ENCODE measurements at places on chromosomes 5 and 9.

DNA sequence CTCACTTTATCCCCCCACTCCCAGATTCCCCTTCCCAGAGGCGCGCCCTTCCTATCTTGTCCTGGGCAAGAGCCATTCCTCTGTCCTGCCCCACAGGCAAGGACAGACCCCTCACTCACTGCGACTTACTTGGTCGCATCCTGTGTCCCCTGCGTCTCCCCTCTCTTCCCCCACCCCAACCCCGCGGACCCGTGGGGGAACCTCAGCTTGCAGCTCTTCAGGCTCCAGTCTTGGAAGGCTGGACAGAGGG, 542 bp downstream of the GGTA1 start:
- DNase-seq: no peak

DNA sequence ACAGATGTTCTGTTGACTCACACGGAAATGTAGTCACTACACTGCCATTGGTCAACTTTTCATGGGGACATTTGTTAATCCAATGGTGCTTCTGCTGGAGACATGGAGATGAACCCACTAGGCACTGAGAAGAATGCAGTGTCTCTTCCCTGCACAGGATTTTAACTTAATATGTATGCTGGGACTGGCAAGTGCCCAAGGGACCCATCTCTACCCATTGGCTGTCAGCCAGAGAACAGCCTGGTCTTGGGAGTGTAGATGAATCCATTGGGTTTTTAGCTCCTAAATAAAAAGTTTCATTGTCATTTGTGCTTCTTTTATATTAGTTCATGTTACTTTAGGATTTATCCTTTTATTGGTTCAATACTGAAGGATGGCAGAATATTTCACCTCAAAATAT, 195.8 kb upstream of the CDH6 start:
- no peak for DNase-seq

GRCh38 chr5:95177456-95177855, 107.4 kb downstream of the MCTP1 start:
- DNase-seq: no peak

DNA sequence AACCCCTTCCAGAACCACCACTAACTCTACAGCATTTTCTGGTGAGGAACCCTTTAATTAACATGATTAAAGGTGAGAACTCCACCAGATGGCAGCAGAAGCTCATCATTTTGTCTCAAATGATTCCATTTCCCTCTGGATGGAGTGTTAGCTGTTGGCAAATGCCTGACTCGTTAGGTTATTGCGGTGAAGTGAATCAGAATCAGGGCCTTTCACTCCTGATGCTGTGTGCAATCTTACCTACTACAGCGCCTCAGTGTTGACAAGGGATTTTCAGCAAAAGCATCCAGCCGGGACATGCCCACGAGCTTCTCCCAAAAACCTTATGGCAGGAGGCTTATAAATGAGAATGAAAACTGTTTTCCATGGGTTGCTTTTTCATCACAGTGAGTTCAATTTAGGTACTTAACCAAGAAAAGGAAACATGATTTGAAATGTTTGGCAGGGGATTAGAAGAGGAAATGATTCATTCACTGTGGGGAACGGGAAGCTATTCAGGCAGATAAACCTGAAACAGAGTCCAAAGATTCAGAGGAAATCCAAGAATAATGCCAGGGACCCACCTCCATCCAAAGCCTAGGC, 48.0 kb upstream of the CAST start:
- DNase-seq: peak; percentile 36

GRCh38 chr5:131272724-131273123, 8.9 kb downstream of the CDC42SE2 start:
- no peak for DNase-seq

DNA sequence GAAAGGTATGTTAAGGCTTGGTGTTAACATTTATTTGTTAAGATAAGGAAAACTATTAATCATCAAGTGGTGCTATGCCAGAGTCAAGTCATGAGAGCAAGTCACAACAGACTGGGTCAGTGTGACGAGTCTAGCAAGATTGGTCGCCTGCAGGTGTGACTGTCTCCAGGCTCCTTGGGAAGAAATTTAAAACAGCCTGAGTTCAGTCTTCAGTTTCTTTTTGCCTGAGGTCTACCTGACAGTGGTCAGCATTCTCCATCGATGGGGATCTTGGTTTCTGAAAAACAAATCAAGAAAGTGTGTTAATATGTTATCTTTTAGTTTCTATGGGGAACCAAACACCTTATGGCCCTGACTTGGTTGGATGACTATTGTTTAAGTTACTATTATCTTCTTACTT, 56.3 kb downstream of the CETN3 start:
- no peak for DNase-seq

GRCh38 chr5:147037515-147038205, 159.1 kb upstream of the PPP2R2B start:
- no peak for DNase-seq

GRCh38 chr9:99513441-99514112, 291.5 kb downstream of the SEC61B start:
- DNase-seq: no peak

DNA sequence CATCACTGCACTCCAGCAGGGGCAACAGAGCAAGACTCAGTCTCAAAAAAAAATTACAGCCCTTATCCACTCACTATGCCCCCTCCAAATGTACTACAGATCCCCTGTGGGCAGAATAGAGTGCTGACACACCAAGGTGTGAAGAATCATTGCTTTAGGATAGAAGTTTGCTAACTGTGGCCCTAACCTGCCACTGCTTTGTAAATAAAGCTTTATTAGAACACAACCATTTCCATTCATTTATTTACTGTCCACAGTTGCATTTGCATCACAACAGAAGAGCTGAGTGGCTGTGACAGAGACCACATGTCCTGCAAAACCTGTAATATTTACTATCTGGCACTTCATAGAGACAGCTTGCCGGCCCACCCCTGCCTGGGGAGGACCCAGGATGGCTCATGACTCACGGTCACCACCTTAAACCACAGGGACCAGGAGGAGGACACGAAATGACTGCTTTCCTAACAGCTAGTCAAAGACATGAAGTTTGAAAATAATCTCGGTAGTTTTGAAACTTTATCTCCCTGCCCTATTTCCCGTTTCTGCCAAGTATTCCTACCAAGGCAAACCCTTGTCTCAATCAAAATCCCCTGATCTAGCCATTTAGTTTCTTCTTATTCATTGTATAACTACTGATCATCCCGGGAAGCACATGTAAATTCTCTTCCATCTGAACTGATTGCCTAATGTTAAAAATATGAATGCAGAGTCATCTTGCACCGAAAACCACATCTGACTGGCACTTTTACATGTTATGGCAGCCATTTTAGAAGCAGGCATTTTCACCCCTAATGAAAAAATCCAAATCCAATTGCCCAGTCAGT, 206.1 kb downstream of the SLIT3 start:
- DNase-seq: no peak

GRCh38 chr5:176714067-176714466, 66.8 kb downstream of the TSPAN17 start:
- DNase-seq: no peak

DNA sequence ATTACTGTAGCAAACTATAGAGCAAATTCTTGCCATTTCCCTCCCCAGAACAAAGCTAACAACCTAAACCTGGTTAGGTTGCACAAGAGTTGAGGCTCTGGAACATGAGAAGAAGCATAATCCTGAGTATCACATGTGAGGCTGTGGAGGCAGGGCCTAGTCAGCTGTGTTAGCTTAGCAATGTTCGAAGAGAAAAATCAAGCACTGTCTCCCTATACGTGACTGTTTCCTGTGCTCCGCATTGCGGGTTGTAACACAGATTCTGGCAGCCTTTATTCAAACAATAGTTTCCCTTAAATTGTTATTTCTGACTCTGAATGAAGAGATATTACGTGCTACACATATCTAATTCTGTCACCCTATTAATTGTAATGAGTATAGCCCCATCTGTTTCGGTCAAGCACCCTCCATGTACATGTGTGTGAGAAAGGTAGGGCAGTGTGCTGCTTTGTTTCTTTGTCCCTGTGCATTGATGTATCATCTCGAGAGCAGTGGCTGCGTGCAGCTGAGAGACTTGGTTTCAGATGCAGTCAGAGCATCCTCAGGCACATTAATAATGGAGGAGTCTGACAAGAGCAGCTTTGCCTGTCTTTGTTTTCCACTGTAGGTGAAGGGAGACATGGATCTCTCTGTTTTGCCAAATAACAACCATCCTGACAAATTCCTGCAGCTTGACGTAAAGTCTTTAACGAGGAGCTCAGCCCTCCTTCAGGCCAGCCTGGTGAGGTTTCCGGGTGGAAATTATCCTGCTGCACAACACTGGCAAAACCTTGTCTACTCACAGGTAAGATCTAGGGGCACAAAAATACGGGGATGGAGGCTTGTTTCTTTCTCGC, at the start of gene MINAR2:
TSS of gene MINAR2 (plus strand) at position 523 of the 836 bp plus-strand sequence. CDS start at position 620, 97 bp downstream.
- no peak for DNase-seq

- peak; percentile 58 for DNase-seq
These were observed 24.6 kb downstream of the CDHR2 start for GRCh38 chr5:176573564-176574296.

DNA sequence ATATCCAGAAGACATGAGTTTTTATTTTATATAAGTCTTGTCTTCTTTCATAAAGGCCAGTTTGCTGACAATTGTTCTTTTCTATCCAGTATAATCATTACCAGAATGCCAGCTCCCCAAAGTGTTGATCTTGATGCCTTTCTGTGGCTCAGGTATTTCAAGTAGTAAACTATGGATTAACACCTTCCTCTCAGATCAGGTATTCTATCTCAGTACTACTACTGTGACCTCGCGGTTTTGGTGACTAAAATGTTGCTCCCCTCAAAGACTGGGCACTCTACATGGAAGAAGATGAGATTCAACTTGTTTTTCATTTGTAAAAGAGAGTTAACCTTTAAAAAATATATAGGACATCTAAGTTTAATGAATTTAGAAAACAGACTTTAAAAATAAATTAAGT, 58.1 kb downstream of the GNG10 start:
- DNase-seq: no peak

- no peak for DNase-seq
These were observed 551.6 kb downstream of the PRDM9 start for GRCh38 chr5:24059006-24059405.

GRCh38 chr9:108274971-108275370, 580.8 kb downstream of the ACTL7B start:
- no peak for DNase-seq

DNA sequence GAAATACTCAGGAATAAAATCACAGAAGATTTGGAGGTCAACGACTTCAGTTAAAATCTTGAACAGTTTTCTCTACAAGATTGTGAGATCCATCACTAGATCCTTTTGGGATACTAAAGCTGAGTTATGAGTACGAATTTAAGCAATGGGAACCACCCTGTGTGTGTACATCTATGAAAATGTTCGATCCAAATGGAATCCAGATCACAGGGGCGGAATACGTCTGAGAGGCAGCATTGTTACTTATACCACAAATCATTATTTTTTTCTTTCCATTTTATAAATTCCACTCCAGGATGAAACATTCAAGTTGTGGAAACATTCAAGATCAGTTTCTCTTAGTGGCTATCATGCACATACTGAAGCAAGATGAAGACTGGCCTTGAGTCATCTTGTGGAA, 239.3 kb upstream of the PAPPA start:
- no peak for DNase-seq

- DNase-seq: no peak
These were observed 112.7 kb upstream of the IQGAP2 start for GRCh38 chr5:76290321-76290757.

- no peak for DNase-seq
These were observed 16.7 kb downstream of the NDUFAF2 start for GRCh38 chr5:60961685-60962084.

DNA sequence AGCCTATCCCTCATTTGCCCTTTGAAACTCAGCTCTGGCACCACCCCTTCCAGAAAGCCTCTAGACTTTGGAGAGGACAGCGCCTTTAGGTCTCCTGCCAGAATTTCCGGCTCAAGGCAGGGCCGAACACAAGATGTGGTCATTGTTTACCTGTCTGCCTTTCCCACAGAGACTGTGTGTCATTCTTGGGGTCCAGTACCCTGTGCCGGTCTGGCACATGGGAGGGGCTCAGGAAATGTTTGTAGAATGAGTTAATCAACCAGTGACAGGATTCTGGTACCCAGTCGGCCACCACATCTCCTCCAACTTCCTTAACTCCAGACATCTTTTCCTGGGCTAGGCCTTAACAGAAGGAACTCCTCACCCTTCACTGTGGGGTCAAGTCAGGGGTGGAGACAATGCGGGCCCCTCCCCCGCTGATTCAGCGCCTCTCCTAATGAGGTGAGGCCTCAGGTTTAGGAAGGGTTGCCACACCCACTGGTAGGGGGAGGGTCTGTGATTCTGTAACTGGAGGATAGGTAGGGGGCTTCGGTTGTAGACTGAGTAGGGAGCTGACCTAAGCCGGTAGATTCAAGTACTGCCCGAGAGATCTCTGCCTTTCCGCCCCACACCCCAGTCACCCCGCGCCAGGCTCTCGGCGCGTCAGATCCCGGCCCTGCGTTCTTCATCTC, 29.3 kb downstream of the PCDH1 start:
- DNase-seq: no peak

DNA sequence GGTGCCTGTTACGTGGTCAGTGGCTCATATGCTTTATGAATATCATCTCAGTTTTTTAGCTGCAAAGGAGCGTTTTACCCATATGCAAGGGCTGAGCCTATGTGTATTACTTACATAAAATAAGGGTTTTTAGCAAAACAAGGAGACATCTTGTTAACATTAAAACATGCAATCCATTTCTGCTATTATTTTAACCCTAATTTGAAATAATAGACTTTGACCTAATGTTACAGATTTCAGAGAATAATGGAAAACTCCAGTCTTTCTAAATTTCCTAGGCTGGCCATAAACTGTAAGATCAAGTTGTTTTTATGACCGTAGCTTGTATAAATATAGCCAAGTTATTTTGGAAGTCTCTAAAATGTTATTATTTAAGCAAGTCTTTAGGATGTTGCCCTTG, 121.1 kb upstream of the SEMA6A start:
- DNase-seq: no peak

DNA sequence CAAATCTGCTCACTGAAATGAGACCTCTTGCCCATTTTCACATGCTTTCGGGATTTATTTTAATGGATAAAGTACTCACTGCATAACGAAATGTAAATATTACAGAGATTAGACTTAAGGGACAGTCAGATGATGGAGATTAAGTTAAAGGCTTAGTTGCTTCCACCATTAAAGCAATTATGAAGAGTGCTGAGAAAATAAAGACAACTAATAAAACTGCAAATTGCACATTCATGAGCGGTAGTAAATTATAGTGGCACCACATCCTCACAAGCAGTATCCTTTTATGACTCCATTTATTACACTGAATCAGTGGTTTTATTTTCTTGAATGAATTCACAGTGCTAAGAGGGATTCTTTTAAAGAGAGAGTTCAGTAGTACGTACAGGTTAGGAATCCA, 76.2 kb upstream of the TMED7 start:
- DNase-seq: no peak

- DNase-seq: peak; percentile 68
These were observed at the start of gene CCDC112 for GRCh38 chr5:115296124-115297022. Gene CCDC112 (minus strand): TSS chr5:115296654. CDS start chr5:115296543, 111 bp downstream.

All from T-helper 1 cell (primary cell).